Fibroblast of skin of left quadriceps (primary cell): ENCODE measurements at places on chromosomes 3 and 15.

DNA sequence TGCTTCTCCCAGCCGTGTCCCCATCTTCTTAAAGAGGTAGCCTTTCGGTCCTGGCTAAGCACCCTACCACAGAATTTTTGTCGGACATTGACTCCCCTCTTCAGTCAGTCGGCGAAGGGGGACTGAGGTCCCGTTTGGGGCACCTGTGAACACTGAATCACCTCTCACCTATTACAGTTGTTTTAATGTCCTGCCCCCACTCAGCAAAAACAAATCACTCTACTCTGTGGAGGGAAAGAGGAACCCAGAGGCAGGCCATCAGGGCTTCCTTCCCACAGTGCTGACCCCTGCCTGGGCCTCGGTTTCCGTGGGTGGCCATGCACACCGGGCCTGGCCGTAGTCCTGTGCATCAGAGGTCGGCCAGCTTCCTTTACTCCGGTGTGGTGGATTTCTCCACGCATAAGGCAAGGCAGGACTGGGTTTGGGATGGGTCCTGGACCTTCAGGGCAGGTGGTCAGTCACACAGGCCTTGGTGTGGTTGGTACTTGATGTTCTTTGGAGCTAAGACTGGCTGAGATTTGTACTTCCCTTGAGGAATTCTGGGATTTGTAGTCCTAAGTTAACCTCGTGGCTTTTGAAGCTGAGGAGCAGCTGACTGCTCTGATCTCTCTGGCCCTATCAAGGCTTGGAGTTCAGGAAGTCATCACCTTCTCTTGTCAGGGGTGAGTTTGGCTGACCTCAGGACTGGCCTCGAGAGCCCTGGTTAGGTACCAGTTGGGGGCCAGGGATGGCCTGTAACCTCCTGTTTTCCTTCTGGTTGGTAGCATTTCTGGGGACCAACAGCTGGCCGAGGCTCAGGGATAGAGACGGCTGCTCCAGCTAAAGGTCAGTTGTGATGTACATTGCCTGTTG is 627 bp upstream of the FAM131A start:
- DNase-seq, result no peak

DNA sequence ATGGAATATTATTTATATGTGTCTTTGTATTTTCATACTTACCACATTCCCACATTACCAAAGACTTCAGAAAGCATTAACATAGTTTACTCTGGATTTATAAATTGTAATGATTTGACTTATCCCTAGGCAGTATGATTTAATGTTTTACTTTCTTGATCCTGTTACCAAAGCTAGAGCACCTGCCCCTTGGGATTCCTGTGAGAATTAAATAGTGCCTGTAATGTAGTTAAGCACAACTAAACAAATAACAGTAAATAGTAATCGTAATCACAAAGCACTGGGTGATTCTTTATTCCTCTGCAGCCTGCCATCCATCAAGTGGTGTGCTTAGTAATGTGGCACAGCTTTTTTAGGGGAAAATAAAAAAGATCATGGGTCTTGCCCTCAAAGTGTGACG is 39.1 kb downstream of the ATP2C1 start:
- DNase-seq, result no peak

GRCh38 chr15:93332168-93332553 is 243.2 kb upstream of the RGMA start:
- no peak for DNase-seq

- DNase-seq, result no peak
Observed at GRCh38 chr15:90459368-90459767, 70.4 kb upstream of the CRTC3 start.

GRCh38 chr3:125433611-125434041 is 58.5 kb upstream of the ZNF148 start:
- no peak for DNase-seq

- no peak for DNase-seq
Observed at GRCh38 chr3:74839566-74839965, 225.1 kb upstream of the CNTN3 start.

GRCh38 chr15:75554717-75555116 is 24.4 kb downstream of the PTPN9 start:
- DNase-seq, result no peak

DNA sequence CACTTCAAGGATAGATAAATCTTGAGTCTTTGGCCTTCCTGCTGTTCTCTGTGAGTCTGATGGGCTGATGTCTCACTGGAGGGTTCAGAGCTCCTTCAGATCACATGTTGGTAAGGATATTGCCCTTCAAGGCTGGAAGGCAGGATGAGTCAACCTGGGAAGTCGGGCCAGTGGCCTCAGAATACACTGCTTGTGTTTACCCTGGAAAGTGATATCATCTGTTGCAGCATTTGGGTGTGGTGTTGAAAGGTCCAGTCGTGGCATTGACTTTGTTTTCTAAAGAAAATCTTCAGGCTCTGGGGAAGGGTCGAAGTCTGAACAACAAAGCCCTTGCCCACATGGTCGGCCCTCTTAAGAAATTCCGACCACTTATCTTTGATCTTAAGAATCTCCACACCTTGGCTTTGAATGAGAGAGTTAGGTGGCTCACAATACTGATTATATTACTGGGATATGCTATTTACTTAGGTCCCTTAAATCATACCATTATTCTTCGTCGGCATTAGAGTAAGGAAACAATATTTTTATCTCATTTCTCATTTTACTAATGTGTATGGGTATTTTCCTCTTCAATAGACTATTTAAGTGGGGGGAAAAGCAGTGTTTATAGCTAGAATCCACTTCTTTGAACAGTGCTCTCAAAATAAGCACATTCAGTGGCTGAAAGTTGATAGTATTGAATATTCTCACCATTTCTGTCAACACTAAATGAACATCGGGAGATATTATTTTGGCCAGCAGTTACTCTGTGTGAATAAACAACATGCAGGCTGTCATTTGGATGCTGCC is 303.9 kb upstream of the RASGRP1 start:
- DNase-seq, result peak; percentile 61

DNA sequence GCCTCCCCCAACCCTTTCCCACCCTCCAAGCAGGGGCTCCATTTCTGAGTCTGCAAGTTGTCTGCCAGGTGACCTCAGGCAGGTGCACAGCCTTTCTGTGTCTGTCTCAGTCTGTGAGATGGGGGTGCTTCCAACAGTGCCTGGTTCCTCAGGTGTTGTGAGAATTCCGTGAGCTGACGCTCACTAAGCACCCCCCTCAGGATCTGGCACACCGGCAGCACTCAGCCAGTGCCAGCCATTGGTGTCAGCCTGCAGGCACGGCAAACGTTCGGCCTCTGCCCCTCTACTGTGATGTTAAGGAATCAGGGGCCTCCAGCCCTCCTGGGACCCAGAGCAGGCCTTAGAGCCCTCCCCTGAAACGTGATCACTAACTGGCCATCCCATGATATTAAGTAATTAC is 2.4 kb downstream of the KLF15 start:
- no peak for DNase-seq

GRCh38 chr3:139455855-139456254 is 20.5 kb downstream of the RBP2 start:
- DNase-seq, result no peak

GRCh38 chr3:13248640-13249039 is 171.5 kb downstream of the NUP210 start:
- no peak for DNase-seq

DNA sequence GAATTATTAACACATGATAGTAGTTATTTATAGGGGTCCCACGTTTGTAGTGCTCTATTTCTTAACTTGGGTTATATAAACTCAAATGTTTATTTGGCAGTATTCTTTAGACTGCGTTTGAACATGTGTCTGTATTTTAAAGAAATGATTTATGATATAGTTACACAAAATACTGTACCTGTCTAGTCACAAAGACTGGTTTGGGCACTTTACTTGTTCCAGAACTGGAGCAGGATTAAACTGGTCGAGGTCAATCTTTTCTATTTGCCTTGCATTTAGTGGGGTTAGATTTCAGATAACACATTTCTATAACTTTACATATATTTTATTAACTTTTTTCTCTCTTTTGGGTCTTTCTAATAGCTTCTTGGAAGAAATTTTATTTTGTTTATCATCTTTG is 39.5 kb downstream of the HACD3 start:
- DNase-seq, result no peak

DNA sequence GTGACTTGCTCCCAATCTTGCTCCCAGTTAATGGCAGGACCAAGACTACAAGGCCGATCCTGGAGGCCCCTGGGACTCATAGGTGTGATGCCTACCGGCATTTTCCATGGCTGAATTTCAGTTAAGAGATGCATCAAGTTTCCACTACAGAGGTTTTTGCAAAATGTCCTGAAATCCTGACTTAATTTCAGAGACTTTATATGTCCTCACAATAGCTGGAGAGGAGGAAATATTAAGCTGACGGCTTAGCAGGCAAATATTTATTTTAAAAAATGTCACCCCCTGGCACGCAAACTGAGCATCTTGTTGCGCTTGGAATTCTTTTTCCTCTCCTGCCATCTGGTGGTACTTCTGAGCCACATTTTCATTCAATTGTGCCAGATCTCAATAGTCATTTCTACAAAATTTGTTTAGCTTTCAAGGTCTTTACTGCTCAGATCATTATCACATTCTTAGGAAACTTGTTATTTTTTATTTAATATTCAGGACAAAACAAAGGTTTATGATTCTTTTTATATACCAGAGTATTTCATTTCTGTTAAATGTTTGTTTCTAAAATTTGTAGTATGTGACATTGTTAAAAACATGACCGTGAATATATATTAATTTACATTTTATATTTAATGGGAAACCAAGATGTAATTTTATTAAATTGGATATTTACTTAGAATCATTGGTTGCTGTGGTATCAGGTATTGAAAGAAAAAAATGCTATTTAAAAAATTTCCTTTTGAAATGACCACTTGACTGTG is 189.2 kb upstream of the THRB start:
- peak; percentile 64 for DNase-seq

DNA sequence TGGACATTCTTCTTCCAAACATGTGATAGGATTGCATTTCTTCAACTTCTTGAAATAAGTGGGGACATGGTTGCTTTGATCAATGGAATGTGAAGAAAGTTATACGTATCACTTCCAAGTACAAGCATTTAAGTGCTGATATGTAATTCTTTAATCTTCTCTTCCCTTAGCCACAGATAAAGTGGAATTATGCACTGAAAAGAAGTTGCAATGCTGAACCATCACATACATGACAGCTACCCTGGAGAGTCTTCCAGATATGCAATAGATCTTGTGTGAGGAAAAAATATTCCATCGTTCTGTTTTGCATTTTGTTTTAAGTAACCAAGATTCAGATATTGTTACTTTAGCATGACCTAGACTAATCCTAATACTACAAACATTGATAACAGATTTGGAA is 674.3 kb downstream of the NSUN3 start:
- DNase-seq, result no peak

GRCh38 chr15:84855765-84856164 is 28.7 kb upstream of the SLC28A1 start:
- no peak for DNase-seq

DNA sequence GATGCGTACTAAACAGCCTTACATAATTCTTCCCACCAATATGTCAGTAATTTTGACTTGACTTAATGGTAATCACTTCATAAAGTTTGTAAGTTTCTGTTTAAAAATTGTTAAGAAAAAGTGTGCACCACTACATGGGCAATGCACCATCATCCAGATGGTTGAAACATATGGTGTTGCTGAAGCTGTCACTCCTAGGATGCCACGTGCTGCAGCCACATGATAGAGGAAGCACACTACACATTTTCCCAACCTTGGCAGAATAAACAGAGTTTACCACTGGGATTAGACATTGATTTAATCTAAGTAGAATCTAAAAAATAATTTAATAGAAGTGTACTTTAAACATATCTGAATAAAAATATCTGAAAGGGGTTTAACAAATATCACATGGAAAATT is 1209.9 kb downstream of the NSUN3 start:
- no peak for DNase-seq

DNA sequence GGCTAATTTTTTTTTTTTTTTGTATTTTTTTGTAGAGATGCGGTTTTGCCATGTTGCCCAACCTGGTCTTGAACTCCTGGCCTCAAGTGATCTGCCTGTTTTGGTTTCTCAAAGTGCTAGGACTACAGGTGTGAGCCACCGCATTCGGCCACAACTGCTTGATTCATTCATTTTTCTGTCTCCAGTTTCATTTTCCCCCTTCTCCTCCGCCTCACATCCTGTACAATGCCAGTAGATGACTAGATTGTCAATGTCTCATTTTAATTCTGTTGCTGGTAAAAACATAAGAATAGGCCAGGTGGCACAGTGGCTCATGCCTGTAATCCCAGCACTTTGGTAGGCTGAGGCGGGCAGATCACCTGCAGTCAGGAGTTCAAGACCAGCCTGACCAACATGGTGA is 12.0 kb upstream of the ZNF592 start:
- DNase-seq, result no peak

DNA sequence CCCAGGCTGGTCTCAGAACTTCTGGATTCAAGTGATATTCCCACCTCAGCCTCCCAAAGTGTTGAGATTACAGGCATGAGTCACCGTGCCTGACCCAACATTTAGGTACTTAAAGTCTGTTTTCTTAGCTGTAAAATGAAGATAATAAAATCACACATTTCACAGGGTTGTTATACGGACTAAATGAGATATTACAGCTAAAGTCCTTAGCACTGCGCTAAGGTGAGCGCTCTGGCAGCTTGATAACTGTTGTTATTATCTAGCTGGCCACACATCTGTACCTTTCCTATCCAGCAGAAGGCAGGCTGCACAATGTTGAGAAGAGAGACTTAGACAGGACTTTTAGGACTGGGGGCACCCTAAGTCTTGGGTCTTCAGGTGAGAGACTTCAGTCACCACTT is 2.7 kb upstream of the LIPH start:
- no peak for DNase-seq

DNA sequence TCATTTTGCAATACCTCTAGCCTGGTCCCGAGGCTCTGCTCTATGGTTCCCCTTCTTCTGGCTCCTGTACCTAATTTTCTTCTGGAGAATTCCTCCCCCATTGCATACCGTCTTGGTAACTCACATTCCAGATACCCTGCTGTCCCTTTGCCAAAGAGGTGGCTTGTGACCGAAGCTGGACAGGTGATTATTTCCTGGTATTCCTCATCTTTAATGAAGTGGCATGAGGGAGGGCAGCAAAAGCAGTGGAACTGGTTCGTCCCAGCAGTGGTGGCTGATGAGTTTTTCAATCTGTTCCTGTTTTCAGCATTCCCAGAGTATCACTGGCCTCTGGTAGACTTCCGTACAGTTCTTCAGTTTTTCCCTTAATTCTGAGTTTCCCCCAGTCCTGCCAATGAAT is 186.2 kb upstream of the CADPS start:
- no peak for DNase-seq

DNA sequence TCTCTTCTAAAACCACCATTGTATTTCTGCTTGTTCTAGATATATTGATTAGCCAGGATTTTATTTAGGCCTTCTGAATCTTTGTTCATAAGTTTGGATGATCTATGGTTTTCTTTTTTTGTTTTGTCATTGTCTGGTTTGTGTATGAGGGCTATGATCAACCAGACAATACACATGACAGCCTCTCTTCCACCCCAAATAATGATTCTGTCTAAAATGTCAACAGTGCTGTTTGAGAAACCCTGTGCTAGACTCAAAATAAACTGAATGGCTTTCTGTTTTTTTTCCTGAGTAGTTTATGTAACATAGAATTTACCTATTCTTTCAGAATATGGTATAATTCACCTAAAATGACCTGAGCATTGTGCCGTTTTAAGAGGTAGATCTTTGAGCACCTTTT is 66.1 kb downstream of the PLCL2 start:
- DNase-seq, result no peak
